Stimulated activated CD4-positive, alpha-beta T cell treated with anti-CD3 and anti-CD28 coated beads, Interleukin-1b, Interleukin-23, amount 100 ng/mL, for 1 hour (primary cell): ENCODE measurements at places on chromosomes 11 and 22.

GRCh38 chr22:39469326-39469680 is 12.5 kb downstream of the MGAT3 start:
- no peak for DNase-seq

GRCh38 chr11:76280151-76280881 is 74.0 kb upstream of the WNT11 start:
- no peak for DNase-seq

DNA sequence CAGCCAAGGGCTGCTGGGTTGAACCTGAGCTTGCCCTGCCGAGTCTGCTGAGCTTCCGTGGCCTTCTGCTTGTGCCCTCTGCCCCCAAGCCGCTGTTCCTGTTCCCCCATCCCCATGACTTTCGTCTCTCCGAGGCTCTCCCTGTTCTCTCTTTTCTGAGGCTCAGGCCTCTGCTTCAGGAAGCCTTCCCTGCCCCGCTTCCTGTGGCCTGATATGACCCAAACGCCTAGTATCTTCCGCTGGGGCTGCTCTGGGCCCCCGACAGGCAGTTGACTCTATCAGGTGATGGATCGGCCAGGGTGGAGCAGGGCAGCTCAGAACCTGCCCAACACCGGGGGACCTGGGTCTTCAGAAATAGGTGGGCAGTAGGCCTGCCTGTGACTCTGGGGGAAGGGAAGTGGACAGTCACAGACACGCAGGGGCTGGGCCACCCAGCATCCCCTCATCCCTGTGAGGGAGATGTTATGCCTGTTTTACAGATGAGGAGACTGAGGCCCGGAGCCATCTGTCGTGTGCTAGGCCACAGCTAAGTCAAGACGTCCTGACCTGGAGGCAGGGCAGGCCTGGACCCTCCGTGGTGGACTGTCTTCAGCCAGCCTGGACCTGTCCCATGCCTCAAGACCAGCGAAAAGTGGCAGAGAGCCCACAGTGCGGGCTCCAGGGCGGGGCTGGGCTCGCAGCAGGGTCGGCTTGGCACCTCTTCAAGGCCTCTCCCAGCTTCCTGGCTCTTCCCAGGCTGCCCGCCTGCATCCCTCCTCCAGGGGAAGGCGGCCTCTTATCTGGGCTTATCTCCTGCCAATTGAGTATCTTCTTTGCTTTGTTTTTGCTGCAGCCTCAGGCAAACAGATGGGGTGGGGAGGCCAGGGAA is 16.2 kb downstream of the BAD start:
- no peak for DNase-seq

DNA sequence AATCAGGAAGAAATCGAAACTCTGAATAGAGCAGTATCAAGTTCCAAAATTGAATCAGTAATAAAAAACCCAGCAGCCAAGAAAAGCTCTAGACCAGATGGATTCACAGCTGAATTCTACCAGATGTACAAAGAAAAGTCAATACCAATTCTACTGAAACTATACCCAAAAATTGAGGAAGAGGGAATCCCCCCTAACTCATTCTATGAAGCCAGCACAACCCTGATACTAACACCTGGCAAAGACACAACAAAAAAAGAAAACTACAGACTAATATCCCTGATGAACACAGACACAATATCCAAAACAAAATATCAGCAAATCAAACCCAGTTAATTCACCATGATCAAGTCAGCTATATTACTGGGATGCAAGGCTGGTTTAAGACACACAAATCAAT is 97.7 kb downstream of the ZC3H12C start:
- no peak for DNase-seq

- DNase-seq = no peak
Measured at GRCh38 chr22:23065495-23066122, 4.7 kb upstream of the GNAZ start.

DNA sequence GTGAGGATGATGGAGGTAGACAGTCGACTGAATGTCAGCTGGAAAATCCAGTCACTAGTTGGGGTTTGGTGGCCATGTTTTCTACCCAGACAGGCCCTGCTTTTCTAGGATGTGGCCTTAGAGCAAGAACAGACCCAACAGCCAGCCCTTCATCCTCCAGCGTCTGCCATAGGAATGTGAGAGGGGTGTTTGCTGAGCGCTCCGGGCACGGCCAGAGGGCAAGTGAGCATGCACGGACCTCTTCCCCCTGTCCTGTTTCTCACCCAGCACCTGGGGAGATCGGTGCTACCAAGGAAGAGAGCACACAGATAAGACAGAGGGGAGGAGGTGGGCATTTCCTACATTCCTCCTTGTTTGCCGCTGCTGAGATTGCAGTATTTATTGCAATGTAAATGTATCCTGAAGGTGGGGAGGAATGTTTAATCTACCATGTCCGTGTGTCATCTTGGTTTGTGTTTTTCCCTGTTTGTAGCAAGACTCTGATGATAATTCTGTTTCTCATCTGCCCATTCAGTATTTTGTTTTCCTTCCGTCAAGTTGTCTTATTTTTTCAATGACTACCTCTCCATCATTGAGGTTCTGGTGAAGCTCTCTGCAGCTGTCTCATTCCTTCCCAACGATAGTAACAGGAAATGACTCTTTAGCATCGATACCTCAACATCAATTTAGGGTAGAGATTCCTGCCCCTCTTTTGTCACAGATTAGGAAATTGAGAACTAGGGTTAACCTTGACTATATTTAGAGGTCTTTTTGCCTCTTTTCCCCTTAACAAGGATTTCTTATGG is 4.9 kb upstream of the ATF4 start:
- DNase-seq = no peak

DNA sequence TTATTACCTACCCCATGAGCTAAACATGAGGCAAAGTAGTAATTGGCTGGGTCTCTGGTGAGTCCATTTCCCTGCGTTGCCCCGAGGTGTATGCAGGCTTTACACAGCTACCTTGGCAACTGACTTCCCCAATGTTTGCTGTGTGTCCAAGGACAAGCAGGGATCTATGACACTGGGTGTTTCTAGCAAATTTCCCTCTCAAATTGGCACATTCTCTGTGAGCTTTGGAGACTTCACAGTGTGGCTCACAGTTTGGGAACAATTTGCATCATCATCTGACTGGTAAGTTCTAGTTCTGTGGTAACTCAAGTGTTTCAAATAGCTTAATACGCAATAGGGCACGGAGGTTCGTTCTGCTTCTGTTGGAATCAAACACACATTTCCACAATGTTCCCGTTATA is 12.5 kb downstream of the NNMT start:
- no peak for DNase-seq
